Activated CD4-positive, alpha-beta T cell treated with anti-CD3 and anti-CD28 coated beads, Interleukin-2, amount 10 ng/mL, durations not matched to agents 7 days and 5 days (primary cell): ENCODE measurements at places on chromosomes 11 and 22. TPM values are rescaled to one million over a fixed set of nuclear protein-coding genes. Genes with fewer than 3 reads are reported as not detected.

DNA sequence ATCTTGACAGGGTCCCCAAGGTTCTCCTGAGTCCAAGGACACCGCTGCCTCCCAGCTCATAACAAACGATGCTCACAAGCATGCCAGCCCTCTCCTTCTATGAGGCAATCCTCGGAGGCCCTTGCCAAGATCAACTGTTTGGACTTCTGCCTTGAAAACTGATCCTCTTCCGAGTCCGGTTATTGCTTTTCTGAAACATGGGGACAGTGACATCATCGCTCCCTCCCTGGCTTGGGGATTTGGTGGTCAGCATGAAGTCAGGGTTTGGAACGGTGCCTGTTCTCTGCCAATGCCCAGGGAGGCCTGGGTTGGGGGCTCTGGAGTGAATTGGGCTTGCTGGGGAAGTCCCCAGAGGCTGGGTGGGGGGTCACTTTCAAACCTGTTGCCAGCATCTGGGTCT is 149.3 kb downstream of the FBXO7 start:
- DNase-seq = no peak
- H3K4me3 ChIP-seq = no peak overlapping the region
- H3K4me1 ChIP-seq = peaks cover 3% of the 10 kb centered on the region
- no peak overlapping the region for H3K27ac ChIP-seq
- H3K27me3 ChIP-seq = peaks cover 3% of the 10 kb centered on the region

DNA sequence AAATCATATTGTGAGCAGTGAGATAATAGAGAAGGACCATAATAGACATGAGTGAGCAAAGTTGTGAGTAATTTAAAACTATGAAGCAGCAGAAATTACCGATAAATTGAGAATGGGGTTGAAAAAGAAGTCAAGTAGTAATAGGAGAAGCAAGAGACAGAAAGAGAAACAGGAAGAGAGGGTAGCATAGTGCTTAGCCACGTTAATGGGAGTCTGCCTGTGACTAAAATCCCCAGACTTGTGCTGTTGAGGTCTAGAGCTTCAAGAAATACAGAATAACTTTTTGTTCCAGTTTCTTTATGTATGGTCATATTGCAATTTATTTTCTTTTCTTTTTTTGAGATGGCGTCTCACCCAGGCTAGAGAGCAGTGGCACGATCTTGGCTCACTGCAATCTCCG is 368.7 kb downstream of the METTL15 start:
- no peak for DNase-seq
- H3K27ac ChIP-seq = no peak overlapping the region
- H3K4me1 ChIP-seq = no peaks in the 10 kb centered on the region

DNA sequence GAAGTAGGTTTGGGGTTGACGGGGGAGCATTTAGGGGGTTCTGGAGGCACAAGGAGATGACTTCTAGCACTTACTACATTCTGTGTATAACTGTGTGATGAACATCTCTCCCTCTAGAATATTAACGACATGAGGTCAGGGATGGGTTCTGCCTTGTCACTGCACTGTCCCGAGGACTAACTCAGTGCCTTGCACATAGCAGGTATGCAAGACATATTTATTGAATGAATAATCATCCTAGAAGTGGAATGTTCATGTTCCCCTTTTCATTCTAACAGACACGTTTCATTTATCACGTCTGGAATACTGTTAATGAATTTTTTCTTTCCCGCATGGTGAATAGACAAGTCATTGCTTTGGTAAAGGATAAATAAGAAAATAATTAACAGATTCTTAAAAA is 12.6 kb downstream of the SYT13 start:
- H3K4me3 ChIP-seq = no peak overlapping the region
- DNase-seq = no peak
- H3K36me3 ChIP-seq = no peaks in the 10 kb centered on the region
- no peaks in the 10 kb centered on the region for H3K4me1 ChIP-seq
- H3K27ac ChIP-seq = no peak overlapping the region

- H3K27me3 ChIP-seq = no peaks in the 10 kb centered on the region
- H3K36me3 ChIP-seq = no peaks in the 10 kb centered on the region
- H3K27ac ChIP-seq = no peak overlapping the region
- H3K4me1 ChIP-seq = no peaks in the 10 kb centered on the region
Measured at GRCh38 chr11:56852131-56852530, 103.6 kb upstream of the OR9G4 start.

DNA sequence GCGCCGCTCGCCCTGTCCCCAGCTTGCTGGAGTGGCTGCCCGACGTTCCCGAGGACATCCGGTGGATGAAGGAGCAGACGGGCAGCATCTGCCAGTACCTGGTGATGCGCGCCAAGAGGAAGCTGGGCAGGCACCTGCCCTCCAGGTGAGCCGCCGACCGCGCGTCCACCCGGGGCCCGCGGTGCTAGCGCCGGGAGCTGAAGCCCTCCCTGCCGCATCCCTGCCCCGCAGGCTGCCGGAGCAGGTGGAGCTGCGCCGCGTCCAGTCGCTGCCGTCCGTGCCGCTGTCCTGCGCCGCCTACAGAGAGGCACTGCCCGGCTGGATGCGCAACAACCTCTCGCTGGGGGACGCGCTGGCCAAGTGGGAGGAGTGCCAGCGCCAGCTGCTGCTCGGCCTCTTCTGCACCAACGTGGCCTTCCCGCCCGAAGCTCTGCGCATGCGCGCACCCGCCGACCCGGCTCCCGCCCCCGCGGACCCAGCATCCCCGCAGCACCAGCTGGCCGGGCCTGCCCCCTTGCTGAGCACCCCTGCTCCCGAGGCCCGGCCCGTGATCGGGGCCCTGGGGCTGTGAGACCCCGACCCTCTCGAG is 3.3 kb upstream of the CRACR2B start:
- DNase-seq = no peak
- H3K36me3 ChIP-seq = peaks cover 10% of the 10 kb centered on the region
- H3K4me1 ChIP-seq = peaks cover 42% of the 10 kb centered on the region
- no peak overlapping the region for H3K27ac ChIP-seq
- peaks cover 20% of the 10 kb centered on the region for H3K27me3 ChIP-seq

DNA sequence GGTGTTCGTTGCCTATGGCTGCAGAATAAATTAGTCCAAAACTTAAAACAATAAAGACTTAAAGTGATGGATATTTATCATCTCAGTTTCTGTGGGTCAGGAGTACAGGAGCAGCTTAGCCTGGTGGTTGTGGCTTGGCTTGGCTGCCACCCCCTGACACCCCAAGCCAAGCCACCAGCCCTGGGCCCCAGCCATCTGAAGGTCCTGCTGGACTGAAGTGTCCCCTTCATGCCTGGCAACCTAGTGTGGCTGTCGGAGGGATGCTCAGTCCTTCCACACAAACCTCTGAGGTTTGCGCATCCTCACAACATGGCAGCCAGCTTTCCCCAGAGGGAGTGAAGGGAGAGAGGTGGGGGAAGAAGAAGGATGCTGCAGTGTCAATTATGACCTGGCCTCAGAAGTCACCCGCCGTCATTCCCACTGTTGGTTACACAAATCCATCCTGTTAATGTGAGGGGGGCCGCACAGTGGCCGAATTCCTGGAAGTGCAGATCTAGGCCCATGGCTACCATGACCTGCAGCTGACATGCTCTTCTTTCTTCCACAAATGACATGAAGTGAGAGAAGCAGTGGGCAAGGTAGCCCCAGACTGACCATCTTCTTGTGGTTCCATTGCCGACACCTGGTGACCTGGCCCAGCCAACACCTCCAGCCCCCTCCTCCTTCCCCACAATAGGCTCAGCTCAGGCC is 31.1 kb downstream of the IGF2 start:
- H3K4me1 ChIP-seq = no peaks in the 10 kb centered on the region
- H3K36me3 ChIP-seq = no peaks in the 10 kb centered on the region
- H3K27ac ChIP-seq = no peak overlapping the region
- H3K4me3 ChIP-seq = no peak overlapping the region

GRCh38 chr22:26798462-26799065 is 141.2 kb downstream of the MIAT start:
- H3K27me3 ChIP-seq = no peaks in the 10 kb centered on the region
- no peak overlapping the region for H3K4me3 ChIP-seq
- H3K27ac ChIP-seq = no peak overlapping the region
- H3K4me1 ChIP-seq = no peaks in the 10 kb centered on the region
- no peak for DNase-seq
- H3K36me3 ChIP-seq = no peaks in the 10 kb centered on the region

- H3K27ac ChIP-seq = no peak overlapping the region
- H3K36me3 ChIP-seq = no peaks in the 10 kb centered on the region
- peaks cover 57% of the 10 kb centered on the region for H3K27me3 ChIP-seq
- DNase-seq = peak; percentile 50
Measured at GRCh38 chr11:72589802-72590761, 84.1 kb downstream of the PDE2A start.

GRCh38 chr11:96323642-96323985 is 19.4 kb downstream of the MAML2 start:
- peaks cover 68% of the 10 kb centered on the region for H3K36me3 ChIP-seq
- DNase-seq = no peak
- no peak overlapping the region for H3K4me3 ChIP-seq
- peaks cover 41% of the 10 kb centered on the region for H3K4me1 ChIP-seq

- H3K4me1 ChIP-seq = peaks cover 73% of the 10 kb centered on the region
- H3K27ac ChIP-seq = peak overlapping the region; percentile 81
- peaks cover 1% of the 10 kb centered on the region for H3K27me3 ChIP-seq
- H3K36me3 ChIP-seq = peaks cover 1% of the 10 kb centered on the region
Measured at GRCh38 chr11:128551611-128552335, 35.6 kb downstream of the ETS1 start.

- peaks cover 6% of the 10 kb centered on the region for H3K36me3 ChIP-seq
- peaks cover 47% of the 10 kb centered on the region for H3K4me1 ChIP-seq
- no peak overlapping the region for H3K27ac ChIP-seq
- no peak for DNase-seq
Measured at GRCh38 chr11:12094872-12095800, 15.3 kb upstream of the MICAL2 start.

- DNase-seq = no peak
- no peak overlapping the region for H3K27ac ChIP-seq
- no peak overlapping the region for H3K4me3 ChIP-seq
- H3K27me3 ChIP-seq = peaks cover 3% of the 10 kb centered on the region
- H3K36me3 ChIP-seq = no peaks in the 10 kb centered on the region
Measured at GRCh38 chr11:78812513-78813293, 238.0 kb upstream of the NARS2 start.

- H3K36me3 ChIP-seq = no peaks in the 10 kb centered on the region
- no peak overlapping the region for H3K27ac ChIP-seq
- DNase-seq = no peak
- no peak overlapping the region for H3K4me3 ChIP-seq
- H3K4me1 ChIP-seq = peaks cover 9% of the 10 kb centered on the region
Measured at GRCh38 chr11:119580751-119581150, 148.2 kb downstream of the NECTIN1 start.

DNA sequence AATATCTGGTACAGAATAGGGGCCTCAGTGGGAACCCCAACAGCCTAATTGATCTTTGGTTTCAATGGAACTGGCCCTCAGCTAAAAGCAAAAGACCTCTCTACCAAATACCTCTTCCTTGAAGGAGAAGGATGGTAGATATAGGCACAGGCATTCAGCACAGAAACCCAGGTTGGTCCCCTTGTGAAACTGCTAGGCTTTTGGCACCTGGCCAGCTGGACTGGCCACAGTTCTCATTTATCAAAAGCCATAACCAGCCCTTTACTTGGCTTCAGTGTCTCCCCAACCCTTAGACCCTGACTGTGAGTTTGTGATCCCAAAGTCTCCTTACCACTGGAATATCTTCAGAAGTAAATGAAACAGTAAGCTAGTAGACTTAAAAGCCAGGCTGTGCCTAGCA is 152.9 kb downstream of the TENM4 start:
- H3K4me1 ChIP-seq = no peaks in the 10 kb centered on the region
- no peaks in the 10 kb centered on the region for H3K27me3 ChIP-seq
- DNase-seq = no peak
- H3K27ac ChIP-seq = no peak overlapping the region
- no peak overlapping the region for H3K4me3 ChIP-seq

The MADD gene
- 93.3 TPM for total RNA-seq

The OR5AL1 gene
- total RNA-seq = not detected

The MYBPC3 gene
- not detected for total RNA-seq

The OR4A5 gene
- not detected for total RNA-seq

The LDHAL6A gene
- not detected for total RNA-seq

The OR51B5 gene
- not detected for total RNA-seq

The HBB gene
- not detected for total RNA-seq

The OPCML gene
- not detected for total RNA-seq
